Esophagus muscularis mucosa (tissue), 4 donors: ENCODE measurements at places on chromosomes 16 and 17. TPM values are rescaled to one million over a fixed set of nuclear protein-coding genes. Genes with fewer than 3 reads are reported as not detected.
A peak's percentile ranks its signal among the peaks of the same experiment; 100 is the strongest.

DNA sequence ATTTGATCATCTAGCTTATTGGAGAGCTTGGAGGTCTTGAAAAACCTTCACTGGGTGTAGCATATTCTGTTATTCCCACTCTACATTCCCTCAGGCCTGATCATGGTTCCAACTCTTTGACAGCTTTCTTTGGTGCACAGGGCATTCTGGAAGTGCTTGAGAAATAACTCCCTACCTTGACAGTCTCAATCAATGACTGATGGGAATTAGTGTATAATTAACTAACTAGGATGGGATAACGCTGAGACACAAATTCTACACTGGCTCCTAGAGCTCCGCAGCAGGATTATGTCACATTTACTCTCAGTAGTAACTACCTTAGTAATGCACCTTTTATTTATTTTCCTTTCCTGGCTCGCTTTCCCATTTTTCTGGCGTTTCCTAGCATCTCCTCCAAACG is 236.4 kb downstream of the MAP2K6 start:
- H3K27ac ChIP-seq: no peak overlapping the region
- H3K4me3 ChIP-seq: no peak overlapping the region
- no peak for DNase-seq
- H3K4me1 ChIP-seq: peaks cover 11% of the 10 kb centered on the region
- H3K27me3 ChIP-seq: no peaks in the 10 kb centered on the region

DNA sequence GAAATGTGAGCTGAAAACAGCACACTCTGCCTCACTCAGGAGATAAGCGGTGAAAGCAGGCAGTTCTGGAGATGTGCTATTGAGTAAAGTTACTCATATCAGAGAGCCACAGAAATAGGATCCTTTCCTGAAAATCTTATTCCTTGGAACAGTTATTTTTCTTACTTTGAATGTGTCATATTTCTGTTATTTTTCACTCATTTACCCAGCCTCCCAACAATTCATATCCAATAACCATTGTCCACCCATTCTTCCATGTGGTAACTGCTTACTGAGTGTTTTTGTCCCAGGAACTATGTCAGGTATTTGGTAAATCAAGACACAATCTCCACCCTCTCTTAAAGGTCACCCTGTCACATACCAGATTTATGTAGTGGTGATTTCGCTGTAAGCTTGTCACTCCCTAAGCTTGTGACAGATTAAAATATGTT is 144.9 kb downstream of the PARN start:
- peaks cover 27% of the 10 kb centered on the region for H3K4me1 ChIP-seq
- no peak overlapping the region for H3K27ac ChIP-seq
- H3K27me3 ChIP-seq: no peaks in the 10 kb centered on the region
- H3K36me3 ChIP-seq: peaks cover 21% of the 10 kb centered on the region
- H3K4me3 ChIP-seq: no peak overlapping the region
- no peak for DNase-seq

GRCh38 chr16:5257462-5257861 is 159.9 kb upstream of the EEF2KMT start:
- no peak overlapping the region for H3K27ac ChIP-seq
- no peak for DNase-seq
- H3K27me3 ChIP-seq: peaks cover 6% of the 10 kb centered on the region
- H3K4me1 ChIP-seq: no peaks in the 10 kb centered on the region
- no peak overlapping the region for H3K4me3 ChIP-seq

DNA sequence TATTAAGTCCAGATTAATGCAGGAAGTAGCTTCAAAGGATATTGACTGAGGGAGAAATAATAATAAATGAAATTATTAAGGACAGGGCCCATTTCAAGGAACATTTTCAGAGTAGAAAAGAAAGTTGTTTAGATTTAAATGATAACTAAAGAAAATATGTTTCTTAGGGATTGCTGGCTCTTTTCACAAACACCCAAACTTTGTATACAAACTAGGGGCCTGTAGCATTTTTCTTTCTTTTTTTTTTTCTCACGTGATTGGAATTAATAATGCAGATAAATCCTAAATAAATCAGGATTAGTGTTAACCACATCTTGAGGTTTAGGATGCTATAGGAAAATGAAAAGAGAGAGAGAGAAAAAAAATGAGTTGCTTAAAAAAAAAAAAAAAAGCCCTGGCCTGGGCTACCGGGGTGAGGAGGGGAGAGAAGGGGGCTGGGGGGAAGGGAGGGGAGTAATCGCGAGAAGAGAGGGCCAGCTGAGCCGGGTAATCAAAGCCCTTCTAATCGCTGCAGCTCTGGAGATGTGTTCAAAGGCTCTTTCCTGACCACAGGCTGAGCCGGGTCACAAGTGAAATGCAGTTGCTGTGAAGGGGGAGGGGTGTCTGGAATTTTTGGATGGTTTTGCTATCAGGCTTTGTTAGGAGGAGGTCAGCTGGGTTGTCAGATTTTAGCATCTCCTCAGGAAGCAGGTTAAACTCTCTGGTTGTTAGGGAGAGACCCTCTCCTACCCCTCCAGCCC is 104.6 kb upstream of the ZFHX3 start:
- no peaks in the 10 kb centered on the region for H3K27me3 ChIP-seq
- no peaks in the 10 kb centered on the region for H3K36me3 ChIP-seq
- H3K27ac ChIP-seq: no peak overlapping the region
- peaks cover 8% of the 10 kb centered on the region for H3K4me1 ChIP-seq
- DNase-seq: no peak

DNA sequence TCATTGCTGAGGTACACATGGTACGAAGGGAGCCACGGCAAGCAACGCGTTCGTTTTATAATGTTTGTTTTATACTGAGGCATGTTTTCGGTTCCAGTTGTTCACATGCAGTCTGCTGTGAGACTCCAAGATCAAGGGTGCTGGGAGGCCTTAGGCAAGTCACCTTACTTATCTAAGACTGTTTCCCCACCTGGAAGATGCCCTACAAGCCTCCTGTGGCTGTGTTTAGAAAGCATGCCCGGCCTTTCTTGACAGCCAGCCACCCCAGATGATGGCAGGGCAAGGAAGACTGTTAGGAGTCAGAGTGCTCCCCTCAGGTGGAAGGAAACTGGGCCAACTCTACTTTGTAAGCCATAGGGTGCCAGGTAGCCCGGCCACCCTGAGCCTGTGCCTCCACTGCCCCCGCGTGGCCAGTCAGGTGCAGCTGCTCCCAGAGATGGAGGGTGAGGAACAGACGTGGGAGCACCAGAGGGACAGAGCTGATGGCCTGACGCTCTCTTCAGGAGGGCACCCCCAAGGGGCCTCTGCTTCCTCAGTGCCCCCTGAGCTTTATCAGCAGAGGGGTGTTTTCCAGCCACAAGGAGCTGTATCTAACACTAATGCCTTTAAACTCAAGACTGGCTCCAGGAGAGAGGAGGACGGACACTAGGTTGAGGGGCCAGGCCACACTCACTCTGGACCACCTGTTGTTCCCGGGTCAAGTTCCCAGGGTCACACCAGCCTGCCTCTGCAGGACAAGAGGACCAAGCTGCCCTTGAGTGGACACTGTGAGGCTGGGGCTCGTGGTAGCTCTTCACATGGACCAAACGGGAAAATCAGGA is 5.4 kb downstream of the NAT9 start:
- peaks cover 39% of the 10 kb centered on the region for H3K4me1 ChIP-seq
- H3K4me3 ChIP-seq: no peak overlapping the region
- H3K27ac ChIP-seq: no peak overlapping the region
- peaks cover 25% of the 10 kb centered on the region for H3K36me3 ChIP-seq

DNA sequence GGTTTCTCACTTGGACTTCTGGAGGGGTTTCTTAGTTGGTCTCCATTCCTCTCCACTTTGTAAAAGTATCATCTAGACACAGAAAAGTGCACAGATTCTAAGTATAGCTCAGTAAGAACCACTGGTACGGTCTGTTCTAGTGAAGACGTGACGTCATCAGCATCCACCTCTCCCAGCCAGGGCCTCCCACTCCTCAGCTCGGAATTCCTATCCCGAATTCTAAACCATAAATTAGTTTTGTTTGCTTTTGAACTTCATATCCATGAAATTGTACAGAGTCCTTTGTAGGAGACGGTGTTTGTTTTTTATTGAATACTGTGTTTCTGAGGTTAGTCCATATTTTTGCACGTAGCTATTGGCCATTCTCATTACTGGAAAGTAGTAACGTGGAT is 25.5 kb downstream of the FOXK2 start:
- peaks cover 79% of the 10 kb centered on the region for H3K4me1 ChIP-seq
- DNase-seq: no peak
- peak overlapping the region; percentile 47 for H3K27ac ChIP-seq

GRCh38 chr17:37259030-37259735 is 116.6 kb upstream of the C17orf78 start:
- no peaks in the 10 kb centered on the region for H3K36me3 ChIP-seq
- H3K4me3 ChIP-seq: no peak overlapping the region
- DNase-seq: no peak
- H3K4me1 ChIP-seq: no peaks in the 10 kb centered on the region
- H3K27me3 ChIP-seq: no peaks in the 10 kb centered on the region

GRCh38 chr16:87445486-87445885 is 47.3 kb downstream of the ZCCHC14 start:
- no peaks in the 10 kb centered on the region for H3K36me3 ChIP-seq
- H3K27ac ChIP-seq: no peak overlapping the region
- no peaks in the 10 kb centered on the region for H3K27me3 ChIP-seq
- no peak for DNase-seq
- no peak overlapping the region for H3K4me3 ChIP-seq
- peaks cover 23% of the 10 kb centered on the region for H3K4me1 ChIP-seq

DNA sequence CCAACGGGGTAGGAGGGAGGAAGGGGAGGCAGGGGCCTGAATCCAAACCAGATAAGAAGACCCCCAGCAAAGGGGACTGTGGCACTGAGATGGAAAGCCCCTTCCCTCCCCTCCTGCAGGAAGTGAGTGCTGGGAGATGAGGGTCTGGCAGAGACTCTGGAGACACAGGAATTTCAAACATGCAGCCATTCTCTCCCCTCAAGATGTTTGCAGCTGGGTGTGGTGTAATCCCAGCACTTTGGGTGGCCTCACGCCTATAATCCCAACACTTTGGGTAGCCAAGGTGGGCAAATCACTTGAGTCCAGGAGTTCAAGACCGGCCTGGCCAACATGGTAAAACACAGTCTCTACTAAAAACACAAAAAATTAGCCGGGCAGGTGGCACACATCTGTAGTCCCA is 33.9 kb upstream of the FAAP100 start:
- H3K36me3 ChIP-seq: peaks cover 99% of the 10 kb centered on the region
- H3K27me3 ChIP-seq: no peaks in the 10 kb centered on the region
- no peak overlapping the region for H3K27ac ChIP-seq
- no peaks in the 10 kb centered on the region for H3K4me1 ChIP-seq

- H3K36me3 ChIP-seq: no peaks in the 10 kb centered on the region
- no peaks in the 10 kb centered on the region for H3K4me1 ChIP-seq
- H3K27me3 ChIP-seq: no peaks in the 10 kb centered on the region
- no peak overlapping the region for H3K27ac ChIP-seq
- no peak overlapping the region for H3K4me3 ChIP-seq
- DNase-seq: no peak
Measured at GRCh38 chr16:88208112-88208511, 174.6 kb upstream of the ZNF469 start.

GRCh38 chr17:10463402-10463801 is 6.0 kb downstream of the MYH4 start:
- H3K36me3 ChIP-seq: no peaks in the 10 kb centered on the region
- no peaks in the 10 kb centered on the region for H3K4me1 ChIP-seq
- DNase-seq: no peak
- peaks cover 6% of the 10 kb centered on the region for H3K27me3 ChIP-seq

- no peak for DNase-seq
- no peaks in the 10 kb centered on the region for H3K27me3 ChIP-seq
- peak overlapping the region; percentile 91 for H3K27ac ChIP-seq
- peaks cover 92% of the 10 kb centered on the region for H3K4me1 ChIP-seq
Measured at GRCh38 chr17:50058296-50058953, 2.5 kb downstream of the ITGA3 start.

DNA sequence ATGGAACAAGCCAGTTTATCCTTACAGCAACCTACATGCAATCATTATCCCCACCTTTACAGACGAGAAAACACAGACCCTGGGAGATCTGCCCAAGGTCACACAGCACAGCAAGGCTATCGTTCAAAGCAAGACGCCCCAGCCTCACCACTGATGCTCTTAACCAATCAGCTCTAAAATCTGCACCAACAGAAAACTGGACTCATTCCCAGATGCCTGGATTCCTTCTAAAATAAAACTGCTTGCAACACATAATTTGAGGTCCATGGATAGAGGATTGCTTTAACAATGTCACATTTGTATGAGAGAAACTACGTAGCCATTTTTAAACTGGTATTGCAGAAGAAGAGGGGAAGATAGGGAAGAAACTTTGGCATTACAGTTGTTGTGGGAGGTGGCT is 6.8 kb downstream of the COTL1 start:
- H3K4me3 ChIP-seq: no peak overlapping the region
- no peaks in the 10 kb centered on the region for H3K27me3 ChIP-seq
- DNase-seq: no peak
- no peak overlapping the region for H3K27ac ChIP-seq

DNA sequence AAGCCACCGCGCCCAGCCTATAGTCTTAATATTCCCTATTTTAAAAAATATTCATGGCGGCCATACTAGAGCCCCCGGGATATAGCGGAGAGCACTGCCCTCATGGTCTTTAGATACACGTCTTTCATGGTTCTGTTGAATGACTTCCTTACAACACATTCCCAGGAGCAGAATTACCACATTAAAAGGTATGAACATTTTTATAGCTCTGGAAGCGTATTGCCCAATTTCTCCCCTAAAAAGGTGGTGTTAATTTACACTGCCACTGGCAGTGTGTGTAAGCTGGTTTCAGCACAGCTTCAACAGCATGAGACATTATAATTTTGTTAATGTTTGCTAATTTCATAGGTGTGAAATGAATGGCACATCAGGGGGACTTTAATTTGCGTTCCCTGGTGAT is 19.0 kb downstream of the C17orf100 start:
- DNase-seq: no peak
- H3K27ac ChIP-seq: no peak overlapping the region
- no peak overlapping the region for H3K4me3 ChIP-seq
- peaks cover 45% of the 10 kb centered on the region for H3K27me3 ChIP-seq
- no peaks in the 10 kb centered on the region for H3K4me1 ChIP-seq

The ERAL1 gene
- total RNA-seq: 28.0 TPM

The TEKT1 gene
- not detected for total RNA-seq

The TBC1D3 gene
- total RNA-seq: not detected

The IL21R gene
- total RNA-seq: 0.50 TPM

The NXPH3 gene
- 22.0 TPM for total RNA-seq

The OSGIN1 gene
- total RNA-seq: 11.6 TPM

The IGFBP4 gene
- total RNA-seq: 258 TPM

The IRF8 gene
- 12.9 TPM for total RNA-seq

The KRT15 gene
- total RNA-seq: not detected

The IQCK gene
- total RNA-seq: 7.4 TPM
